NCI-H1105 treated with DMSO at 0.1 percent for 48 hours (cell line): ENCODE measurements at places on chromosomes 1 and 21.

GRCh38 chr1:26726784-26727183 is 31.0 kb downstream of the ARID1A start:
- no peak for DNase-seq

- no peak for DNase-seq
Measured at GRCh38 chr1:99599678-99600175, 46.2 kb upstream of the PALMD start.

DNA sequence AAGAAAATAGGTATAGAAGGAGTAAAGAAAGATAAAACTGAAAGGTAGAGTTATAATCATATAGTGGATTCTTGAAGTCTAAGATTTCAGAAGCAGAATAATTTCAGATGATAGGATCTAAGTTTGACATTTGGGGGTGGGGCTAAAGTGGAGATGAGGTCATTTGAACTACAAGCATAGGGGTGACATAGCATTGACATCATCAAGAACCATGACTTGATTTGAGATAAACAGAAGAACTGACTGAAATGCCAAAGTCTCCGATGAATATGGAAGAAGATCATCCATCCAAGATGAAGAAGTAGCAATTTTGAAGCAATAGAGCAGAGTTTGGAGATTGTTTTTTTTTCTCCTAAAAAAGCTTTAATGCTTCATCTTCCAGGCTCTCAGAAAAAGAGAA is 122.3 kb downstream of the MACF1 start:
- DNase-seq = no peak

DNA sequence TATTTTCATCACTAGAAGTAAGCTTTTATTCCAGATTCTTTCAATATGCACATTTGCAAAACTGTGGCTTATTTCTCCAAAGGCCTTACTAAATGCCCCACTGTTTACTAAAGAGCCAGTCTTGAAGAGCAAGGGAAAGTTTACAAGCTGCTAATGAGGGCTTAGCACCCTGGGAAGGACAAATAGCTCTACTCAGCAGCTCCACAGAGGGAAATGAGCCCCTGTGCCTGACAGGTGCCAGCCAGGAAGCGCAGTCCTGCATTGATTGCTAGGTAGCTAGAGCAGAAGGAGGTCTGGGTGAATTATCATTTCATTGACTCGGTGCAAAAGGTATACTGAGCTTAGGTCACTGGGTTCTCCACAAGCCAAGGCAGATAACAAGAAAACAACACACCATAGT is 307.0 kb downstream of the SETD4 start:
- no peak for DNase-seq

- no peak for DNase-seq
Measured at GRCh38 chr1:161324020-161324419, 9.8 kb downstream of the SDHC start.

DNA sequence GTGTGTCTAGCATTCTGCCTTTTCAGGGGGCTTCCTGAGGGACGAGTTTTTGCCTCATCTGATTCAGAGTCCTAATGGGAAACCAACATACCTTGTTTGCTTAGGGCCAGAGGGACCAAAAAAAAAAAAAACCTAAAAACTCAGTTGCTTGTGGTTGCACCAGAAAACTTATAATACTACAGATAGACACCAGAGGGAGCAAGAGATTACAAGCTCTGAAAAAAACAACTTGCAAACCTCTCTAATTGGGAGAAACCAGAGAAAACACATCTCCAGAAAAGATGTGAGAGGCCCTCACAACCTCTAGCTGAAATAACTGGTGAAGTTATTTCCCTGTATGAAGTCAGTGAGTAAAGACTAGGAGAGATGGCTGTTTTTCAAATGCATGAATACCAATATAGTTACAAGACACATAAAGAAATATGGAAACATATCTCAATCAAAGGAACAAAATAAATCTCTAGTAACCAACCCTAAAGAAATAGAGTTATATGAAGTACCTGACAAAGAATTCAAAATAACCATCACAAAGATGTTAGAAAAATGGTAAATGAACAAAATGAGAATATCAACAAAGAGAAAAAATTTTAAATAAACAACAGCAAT is 233.7 kb upstream of the NFIA start:
- peak; percentile 73 for DNase-seq

- no peak for DNase-seq
Measured at GRCh38 chr1:151026460-151026859, 9.9 kb upstream of the BNIPL start.

GRCh38 chr1:40645118-40645680 is 20.3 kb downstream of the RIMS3 start:
- DNase-seq = no peak

DNA sequence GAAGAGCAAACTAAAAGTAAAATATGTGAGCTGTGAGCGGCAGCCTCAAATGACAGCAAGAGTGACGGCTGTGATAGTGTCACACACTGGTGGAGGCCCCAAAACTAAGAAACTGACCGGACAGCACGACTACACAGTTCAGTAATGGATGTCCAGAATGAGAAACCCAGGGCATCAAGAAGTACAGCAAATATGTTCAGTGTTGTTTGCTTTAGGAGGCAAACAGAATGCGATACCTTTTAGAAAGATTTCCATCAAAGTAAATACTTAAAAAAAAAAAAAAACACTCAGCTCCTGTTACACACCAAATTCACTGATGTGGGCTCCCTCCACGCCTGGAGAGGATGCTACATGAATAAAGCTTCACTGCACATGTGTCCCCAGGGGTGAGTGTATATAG is 1.1 kb upstream of the PKP1 start:
- DNase-seq = no peak

DNA sequence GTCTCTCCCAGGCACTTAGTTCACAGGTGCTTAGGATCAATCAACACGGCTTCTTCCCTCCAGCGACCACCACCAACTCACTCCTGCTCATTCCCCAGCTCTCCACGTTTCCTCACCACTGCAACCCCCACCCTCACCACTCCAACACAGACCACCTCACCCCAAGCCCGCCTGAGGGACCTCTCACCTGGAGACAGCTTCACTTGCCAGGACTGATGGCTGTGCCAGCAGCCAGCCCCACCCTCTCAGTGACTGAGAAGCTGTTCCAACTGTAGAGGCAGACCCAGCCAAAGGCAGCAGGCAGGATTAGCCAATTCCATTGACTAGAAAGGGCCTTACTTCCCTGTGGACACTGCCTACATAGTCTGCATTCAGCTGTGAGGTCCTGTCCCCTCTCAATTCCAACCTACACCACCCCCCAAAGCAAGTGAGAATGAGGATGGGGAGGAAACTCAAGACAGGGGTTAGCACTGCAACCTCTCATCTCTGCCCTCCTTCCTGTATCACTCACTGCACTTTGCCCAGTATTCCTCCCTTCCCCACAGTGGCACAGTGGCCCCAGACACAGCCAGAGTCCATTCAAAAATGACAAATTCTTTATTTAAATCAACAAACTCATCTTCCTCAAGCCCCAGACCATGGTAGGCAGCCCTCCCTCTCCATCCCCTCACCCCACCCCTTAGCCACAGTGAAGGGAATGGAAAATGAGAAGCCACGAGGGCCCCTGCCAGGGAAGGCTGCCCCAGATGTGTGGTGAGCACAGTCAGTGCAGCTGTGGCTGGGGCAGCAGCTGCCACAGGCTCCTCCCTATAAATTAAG is 7.6 kb downstream of the TAGLN2 start:
- DNase-seq = no peak

DNA sequence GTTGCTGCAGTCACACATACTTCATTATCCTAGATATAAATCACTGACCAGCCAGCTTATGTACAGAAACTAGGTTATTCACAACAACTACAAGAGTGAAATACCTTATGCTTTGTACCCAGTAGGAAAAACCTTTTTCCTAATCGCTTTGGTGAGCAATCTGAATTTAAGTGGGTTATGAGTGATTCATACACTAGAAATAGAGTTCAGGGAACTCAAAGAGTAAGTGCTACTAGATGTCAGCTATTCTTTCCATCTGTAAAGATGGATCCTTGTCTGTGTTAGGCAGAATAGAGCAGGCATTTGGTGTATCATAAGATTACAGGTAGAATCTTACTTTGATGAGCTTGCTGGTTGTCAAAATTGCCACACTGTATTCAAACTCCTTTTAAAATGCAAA is 101.9 kb downstream of the ZNF644 start:
- DNase-seq = no peak

DNA sequence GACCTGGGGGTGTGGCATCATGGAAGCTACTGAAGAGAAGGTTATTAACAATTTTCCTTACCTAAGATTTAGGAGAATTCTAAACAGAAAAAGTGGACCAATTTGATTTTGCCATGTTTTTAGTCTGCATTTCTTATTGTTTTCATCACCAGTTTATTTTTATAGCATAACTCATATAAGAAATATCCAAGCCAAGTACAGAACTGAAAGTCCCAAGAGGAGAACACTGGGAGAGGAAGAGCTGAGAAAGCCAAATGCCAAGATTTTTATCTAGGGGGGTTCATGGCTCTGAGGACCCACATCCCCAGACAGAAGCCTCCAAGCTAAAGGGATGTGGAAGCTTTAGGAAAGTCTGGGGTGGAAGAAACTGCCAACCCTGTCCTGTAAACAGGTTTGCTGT is 109.4 kb upstream of the DUSP10 start:
- no peak for DNase-seq

DNA sequence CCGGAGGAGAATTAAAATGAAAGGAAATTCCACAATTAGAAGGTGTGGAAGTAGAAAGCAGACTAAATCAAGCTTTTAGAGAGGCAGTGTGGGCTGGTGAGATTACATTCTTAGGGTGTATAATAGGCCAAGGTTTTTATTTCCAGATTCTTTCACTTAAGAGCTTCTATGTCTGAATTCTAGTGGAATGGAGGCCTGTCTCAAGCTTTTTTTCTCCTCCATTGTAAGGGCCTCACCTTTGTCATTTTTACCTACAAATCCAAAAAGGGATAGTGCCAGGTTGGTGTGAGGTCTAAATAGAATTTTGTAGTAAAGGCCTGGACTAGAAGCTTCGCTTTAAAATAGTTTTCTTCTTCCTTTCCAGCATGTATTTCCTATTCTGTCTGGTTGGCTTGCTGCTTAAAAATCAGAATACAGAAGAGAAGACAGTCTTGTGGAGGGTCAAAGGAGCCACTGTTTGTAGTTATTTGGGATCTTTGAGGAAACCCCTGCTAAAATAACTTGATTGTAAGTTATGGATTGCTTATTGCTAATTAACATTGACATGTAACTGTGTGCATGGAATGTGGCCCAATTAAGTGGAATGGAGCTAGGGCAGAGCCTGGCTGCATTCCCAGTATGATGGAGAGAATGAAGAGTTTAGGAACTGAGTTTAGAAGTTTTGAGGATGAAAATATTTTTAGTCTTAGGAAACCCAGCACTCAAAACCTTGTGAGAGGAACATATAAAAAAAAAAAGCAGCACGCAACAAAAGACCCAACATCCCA is 162.5 kb upstream of the B3GALT2 start:
- no peak for DNase-seq

GRCh38 chr1:42657201-42657600 is 1.0 kb upstream of the PPIH start:
- no peak for DNase-seq

GRCh38 chr1:2561898-2562895 is 6.0 kb downstream of the TNFRSF14 start:
- DNase-seq = no peak

DNA sequence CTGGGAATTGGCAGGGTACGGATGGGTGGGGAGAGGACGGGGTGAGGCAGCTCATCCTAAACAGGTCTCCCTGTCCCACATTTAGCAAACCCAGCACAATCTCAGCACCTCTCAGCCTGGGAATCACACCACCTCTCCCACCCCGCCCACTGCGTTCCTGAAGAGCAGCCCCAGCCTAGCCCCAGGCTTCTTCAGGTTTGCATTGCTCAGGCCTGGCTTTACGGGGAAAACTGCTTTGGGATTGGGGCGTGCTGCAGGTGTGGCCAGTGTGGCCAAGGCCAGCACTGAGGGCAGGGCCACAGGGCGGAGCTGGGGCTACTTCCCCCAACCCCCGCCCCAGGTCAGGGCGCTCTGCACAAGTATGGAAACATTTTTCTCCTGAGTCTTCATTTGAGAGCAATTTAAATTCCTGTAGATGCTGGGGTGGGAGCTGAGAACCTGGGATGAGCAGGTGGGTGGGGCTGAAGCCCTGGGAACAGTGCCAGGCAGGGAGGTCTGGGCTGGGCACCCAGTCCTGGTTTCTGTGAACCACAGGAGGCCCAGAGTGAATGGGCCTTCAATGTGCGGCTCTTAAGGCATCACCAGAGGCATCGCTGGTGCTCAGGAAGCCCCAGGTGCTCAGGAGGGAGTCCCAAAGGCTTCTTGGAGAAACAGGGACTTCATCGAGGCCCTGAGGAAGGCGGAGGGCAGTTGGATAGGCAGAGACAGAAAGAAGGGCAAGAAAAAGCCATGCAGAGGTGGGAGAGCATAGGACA is 24.1 kb downstream of the TNNT2 start:
- DNase-seq = no peak

DNA sequence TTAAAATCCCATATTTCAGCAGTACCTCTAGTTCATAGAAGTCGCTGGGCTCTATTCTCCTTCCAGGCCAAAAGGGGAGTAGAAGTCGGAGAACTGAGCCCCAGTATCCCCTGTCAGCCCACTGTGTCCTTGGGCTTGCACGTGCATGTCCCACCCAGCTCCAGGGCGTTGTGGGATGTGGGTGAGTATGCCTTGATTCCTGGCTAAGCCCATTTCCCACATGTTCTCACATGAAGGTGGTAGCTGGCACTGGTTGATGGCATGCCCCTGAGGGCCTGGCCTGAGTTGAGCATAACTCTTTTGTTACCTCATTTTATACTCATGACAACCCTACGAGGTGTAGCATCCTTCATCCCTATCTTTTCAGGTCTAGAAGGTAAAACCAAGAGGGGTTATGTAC is 8.0 kb downstream of the SLC6A17 start:
- no peak for DNase-seq

DNA sequence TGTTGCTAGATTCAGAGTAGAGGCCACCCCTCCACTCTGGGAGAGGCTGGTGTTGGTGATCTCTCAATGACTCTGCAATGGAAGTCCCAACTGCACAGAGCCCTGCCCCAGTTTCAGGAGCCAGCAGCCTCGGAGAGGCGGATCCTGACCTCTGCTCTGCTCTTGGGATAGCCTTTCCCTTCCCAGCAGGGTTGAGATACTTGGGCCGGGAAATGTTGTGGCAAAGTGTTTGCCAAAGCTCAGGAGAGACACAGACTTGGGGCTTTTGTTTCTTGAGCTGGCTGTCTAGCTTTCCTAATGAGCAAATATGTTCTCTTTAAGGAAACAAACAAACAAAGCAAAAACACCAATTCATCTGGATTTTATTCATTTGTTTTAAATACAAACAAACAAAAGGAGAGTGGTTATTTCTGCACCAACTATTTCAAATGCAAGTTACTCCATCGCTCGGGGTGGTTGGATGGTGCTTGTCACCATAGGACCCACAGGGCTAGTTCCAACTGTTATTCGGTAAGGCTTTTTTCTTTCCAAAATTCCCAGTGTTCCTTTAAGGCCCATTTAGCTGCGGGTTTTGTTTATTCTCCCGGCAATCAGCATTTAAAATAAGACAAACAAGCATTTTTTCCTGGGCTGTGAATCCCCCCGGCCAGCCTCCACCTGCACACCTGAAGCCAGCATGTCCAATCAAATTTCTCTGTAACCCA is 193.9 kb upstream of the LMO4 start:
- no peak for DNase-seq
